Dermis microvascular lymphatic vessel endothelial cell (primary cell): ENCODE measurements at places on chromosomes 7 and 10. TPM values are rescaled to one million over a fixed set of nuclear protein-coding genes. Genes with fewer than 3 reads are reported as not detected.

DNA sequence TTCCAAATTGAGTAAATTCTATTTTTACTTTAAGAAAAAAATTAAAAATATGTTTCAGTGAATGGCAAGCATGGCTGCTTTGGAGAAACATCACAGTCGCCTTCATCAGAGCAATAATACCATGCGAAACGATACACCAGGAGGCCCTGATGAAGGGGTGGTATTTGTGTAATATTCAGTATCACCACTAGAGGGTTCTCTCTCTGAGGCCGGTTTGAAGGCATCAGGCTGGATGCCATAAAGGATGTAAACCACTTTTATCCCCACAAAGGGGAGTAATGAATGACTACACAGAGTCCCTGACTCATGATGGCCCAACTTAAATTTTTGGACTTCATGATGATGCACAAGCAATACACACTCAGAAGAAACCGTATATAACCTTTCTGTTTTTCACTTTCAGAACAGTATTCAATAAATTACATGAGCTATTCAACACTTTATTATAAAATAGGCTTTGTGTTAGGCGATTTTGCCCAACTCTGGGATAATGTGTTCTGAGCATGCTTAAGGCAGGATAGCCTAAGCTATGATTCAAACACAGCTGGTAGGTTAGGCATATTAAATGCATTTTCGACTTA, 95.5 kb downstream of the PPP1R17 start:
- DNase-seq = peak; percentile 64

DNA sequence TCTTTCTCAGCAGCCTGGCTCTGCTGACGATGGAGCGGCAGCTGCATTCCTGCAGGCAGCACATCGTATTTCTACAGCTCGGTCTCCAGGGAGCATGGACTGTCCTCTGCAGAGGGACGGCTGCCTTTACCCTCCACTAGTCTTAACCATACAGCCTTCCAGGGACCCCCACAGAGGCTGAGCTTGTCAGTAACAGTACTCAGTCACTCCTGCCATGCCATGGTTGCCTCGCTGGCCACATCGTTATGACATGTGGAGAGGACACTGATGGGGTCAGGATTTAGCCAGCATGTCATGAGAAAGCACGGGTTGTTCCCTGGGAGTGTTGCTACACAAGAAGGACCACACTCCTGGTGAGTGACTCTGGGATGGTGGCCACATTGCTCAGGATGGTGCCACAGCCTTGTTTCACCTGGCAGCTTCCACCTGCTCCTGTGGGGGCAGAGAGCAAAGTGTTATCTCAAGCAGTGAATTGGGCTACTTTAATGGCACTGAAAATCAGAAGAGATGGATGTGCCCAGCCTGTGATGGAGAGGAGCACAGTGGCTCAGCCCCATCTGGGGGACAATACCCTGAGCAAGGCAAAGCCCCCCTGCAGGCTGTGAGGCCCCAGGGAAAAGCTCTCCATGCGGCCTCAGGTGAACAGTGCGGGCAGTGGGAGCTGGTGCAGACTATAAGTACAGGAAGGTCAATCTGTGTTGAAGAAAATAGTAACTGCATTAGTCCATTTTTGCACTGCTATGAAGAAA, 443.9 kb downstream of the TCERG1L start:
- no peak for DNase-seq

- DNase-seq = peak; percentile 98
Measured at GRCh38 chr7:128833148-128833945, 3.1 kb downstream of the FLNC start.

GRCh38 chr7:42932811-42933591, 825 bp downstream of the MRPL32 start:
- DNase-seq = peak; percentile 57

GRCh38 chr10:84511709-84512285, 183.4 kb downstream of the CCSER2 start:
- DNase-seq = no peak

- no peak for DNase-seq
Measured at GRCh38 chr7:102069931-102070629, 216.6 kb upstream of the SH2B2 start.

- no peak for DNase-seq
Measured at GRCh38 chr7:157700231-157701005, 363.6 kb downstream of the DNAJB6 start.

GRCh38 chr7:140042386-140042670, 20.4 kb downstream of the PARP12 start:
- DNase-seq = no peak

- peak; percentile 28 for DNase-seq
Measured at GRCh38 chr7:7662527-7662926, 22.0 kb downstream of the UMAD1 start.

- DNase-seq = no peak
Measured at GRCh38 chr10:116371737-116372136, 47.5 kb downstream of the CCDC172 start.

GRCh38 chr10:124125305-124126116, 32.1 kb upstream of the CHST15 start:
- no peak for DNase-seq

GRCh38 chr10:70892631-70893030, 4.3 kb upstream of the PCBD1 start:
- no peak for DNase-seq

DNA sequence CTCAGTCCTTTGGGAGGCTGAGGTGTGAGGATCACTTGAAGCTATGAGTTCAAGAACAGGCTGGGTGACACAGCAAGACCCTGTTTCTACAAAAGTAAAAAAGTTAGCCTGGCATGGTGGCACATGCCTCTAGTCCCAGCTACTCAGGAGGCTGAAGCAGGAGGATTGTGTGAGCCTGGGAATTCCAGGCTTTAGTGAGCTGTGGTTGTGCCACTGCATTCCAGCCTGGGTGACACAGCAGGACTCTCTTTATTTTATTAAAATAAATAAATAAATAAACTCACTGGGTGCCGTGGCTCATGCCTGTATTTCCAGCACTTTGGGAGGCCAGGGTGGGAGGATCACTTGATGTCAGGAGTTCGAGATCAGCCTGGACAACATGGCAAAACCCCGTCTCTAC, 607.9 kb downstream of the CALN1 start:
- DNase-seq = no peak

DNA sequence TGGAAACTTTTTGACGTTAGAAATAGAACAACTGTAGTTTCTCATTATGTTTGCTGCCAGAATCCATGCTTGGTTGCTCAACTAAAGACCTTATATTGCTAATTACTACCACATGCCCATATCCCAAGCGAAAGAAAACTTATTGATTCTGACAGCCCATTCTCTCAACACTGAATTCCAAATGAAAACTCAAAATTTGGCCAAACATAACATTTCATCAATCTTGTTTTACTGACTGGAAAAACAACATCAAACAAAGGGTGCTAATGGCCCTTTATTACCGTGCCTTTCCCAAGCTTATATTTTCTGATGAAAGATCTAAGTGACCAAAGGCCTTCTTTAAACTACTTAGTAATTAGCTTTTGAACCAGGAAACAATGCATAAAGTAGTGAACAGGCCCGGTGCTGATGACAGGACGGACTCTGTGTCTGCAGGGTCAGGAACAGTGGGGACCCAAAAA, 531.8 kb downstream of the KCNMA1 start:
- DNase-seq = no peak

DNA sequence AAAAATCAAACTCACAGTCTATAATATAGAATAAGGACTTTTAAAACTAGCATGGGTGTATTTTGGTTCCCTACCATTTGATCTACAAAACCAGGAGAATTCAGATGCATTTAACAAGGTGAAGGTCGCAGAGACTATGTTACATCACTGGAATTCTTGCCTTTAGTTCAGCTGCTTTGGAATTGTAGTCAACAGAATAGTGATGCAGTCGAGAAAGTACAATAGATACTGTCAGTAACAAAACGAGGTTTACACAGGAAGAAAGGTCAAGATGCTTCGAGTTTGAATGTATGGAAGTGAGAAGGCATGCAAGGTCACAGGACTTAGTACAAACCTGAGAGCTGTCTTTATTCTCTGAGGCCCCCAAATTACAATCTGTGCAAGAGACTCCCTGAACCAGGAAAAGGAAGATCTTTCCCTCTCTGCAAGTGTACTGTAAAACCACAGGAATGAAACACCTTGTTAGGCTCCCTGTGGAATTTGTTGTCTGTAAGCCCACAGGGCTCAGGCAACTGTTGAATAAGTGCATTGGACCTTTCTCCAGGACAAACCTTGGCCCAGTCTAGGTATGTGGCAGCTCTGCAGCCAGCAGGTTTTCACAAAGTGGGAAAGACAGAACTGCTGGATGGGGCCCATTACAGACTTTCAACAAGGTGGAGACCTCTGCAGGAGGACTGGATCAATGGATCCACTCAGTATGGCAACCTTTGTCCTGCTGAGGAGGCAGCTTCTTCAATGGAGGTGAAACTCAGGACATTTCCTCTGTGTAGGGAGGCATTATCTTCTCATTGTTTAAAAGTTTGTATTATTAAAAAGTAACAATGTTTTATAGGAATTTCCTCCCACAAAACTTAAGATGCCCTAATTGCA, 101.1 kb upstream of the GSDME start:
- peak; percentile 11 for DNase-seq

DNA sequence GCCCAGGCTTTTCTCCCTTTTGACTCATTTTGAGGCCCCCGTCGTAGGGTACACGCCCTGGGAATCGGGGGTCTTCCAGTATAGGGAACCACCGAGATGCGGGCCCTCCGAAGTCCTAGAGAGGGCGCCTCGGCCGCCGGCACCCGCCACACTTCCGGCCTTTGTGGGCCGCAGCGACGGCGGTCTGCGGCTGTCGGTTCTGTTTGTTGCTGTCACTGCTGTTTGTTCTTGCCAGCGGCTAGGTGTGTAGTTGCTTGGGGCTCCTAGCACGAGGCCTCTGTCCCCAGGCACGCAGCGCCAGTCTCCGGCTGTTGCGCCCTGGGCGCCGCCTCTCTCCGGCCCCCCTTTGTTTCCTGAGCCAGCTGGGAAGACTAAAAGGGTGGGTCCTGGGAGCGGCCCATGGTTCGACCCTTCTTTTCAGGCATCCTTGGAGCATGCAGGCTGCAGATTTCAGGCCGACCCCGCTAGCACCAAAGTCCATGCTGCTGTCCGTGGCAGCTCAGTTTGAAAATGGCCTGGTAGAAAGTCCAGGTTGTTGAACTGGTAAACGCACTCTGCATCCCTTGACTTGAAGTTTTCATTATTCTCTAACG, 17.8 kb upstream of the ZKSCAN1 start:
- no peak for DNase-seq

- DNase-seq = no peak
Measured at GRCh38 chr7:100372256-100372655, 1.0 kb upstream of the PILRA start.

- DNase-seq = no peak
Measured at GRCh38 chr10:94614558-94614957, 69.0 kb downstream of the HELLS start.

GRCh38 chr10:11830836-11831519, 7.8 kb downstream of the PROSER2 start:
- no peak for DNase-seq

GRCh38 chr7:112346381-112347060, 103.7 kb upstream of the IFRD1 start:
- DNase-seq = no peak

DNA sequence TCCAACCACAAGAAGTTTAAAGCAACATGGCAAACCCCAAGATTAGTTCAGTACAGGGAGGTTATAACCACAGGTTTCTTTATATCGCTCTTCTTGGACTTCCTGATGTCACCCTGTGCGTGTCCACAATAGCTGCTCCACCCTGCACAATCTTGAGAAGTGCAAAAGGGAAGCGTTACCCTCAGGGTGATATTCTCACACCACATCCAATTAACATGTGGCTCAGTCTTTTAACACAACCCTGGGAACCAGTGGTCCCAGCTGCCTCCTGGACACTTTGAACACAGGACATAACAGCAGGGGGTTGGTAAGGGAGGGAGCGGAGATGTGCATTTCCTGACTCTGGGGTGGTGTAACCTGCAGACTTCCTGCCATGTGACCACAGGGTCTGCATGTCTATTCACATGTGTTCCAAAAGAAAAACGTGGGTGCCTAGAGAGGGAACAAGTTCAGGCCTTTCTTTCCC, 64.6 kb downstream of the GSAP start:
- DNase-seq = peak; percentile 68

DNA sequence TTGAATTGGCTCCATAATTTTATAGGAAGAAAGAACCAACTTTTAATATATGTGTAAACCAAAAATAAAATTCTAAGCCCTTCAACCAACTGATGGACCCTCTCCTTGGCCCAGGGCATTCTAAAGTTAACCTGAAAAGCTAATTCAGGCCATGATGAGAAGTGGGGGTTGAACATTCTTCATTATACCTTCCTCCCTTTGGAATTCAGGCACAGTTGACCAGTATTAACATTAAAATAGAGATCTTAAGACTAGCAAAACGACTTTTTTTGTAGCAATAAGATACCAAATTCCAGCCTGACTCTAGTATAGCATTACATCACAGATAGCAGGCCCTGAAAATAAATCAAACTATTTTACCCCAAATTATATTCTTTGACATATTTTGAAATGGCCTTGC, 173.2 kb downstream of the PLPP4 start:
- DNase-seq = no peak

DNA sequence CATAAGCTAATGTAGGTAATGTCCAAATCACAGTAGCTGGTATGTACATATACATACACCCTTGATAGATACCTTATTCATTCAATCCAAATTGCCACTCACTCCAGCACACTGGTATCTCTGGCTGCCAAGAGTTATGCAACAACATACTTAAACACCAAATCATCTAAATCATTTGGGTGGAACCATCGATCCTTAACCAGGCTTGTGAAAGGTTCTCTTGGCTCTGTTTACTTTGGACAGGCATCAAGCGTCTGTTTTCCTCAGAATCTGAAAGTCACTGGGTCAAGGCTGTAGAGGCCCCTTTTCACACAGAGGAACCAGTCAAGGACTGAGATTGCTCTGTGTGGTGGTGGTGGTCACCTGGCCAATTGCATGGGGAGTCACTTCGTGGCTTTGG, 24.6 kb downstream of the JAZF1 start:
- DNase-seq = no peak

GRCh38 chr7:157009778-157010587, 480 bp downstream of the MNX1 start:
- no peak for DNase-seq

DNA sequence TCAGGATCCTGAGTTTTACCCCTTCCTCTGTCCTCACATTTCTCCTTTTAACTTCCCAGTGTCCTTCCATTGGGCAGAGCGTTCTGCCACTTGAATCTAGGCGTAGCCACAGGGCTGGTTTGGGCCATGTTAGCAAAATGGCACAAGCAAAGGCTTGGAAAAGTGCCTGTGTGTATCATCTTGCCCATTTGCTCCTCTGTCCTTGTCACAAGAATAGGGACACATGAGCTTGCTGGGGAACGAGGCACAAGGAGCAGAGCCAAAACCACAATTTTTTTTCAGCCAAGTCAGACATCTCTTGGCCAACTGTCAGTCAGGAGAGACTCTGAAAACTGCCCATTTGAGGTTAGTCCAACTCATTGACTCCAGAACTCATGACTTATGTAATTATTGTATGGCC, 285.2 kb downstream of the ZNF248 start:
- no peak for DNase-seq

Gene FMC1
- 8.9 and 16.6 TPM in 2 replicates for total RNA-seq

Gene CYP2E1
- total RNA-seq = 0.13 TPM in 1 of 2 replicates, not detected in the other

Gene TET1
- total RNA-seq = 0.39 and 0.89 TPM in 2 replicates

Gene NDUFA5
- total RNA-seq = 19.7 and 22.0 TPM in 2 replicates

Gene ADCY1
- total RNA-seq = 0.51 and 1.1 TPM in 2 replicates

Gene SP8
- total RNA-seq = not detected in 2 replicates

Gene SLC29A4
- total RNA-seq = 0.64 and 2.1 TPM in 2 replicates

Gene PLEKHS1
- total RNA-seq = not detected in 2 replicates

Gene GSTO2
- total RNA-seq = 0.51 and 0.89 TPM in 2 replicates

Gene OR2A5
- not detected in 2 replicates for total RNA-seq

Gene PLXNA4
- total RNA-seq = 5.3 and 15.4 TPM in 2 replicates

Gene ACSL5
- total RNA-seq = 34.4 and 59.9 TPM in 2 replicates

Gene PCLO
- 1.8 and 3.0 TPM in 2 replicates for total RNA-seq

Gene ANKMY2
- 8.5 and 10.0 TPM in 2 replicates for total RNA-seq
